ENCODE measurements at places on chromosomes 6 and 20. TPM values are rescaled to one million over a fixed set of nuclear protein-coding genes. Genes with fewer than 3 reads are reported as not detected.

NNAT gene
- not detected for total RNA-seq

LSM14B gene
- total RNA-seq = 54.4 TPM

TRAPPC3L gene
- total RNA-seq = not detected

ULBP3 gene
- 4.3 TPM for total RNA-seq

SLC12A5 gene
- 11.0 TPM for total RNA-seq

DNA sequence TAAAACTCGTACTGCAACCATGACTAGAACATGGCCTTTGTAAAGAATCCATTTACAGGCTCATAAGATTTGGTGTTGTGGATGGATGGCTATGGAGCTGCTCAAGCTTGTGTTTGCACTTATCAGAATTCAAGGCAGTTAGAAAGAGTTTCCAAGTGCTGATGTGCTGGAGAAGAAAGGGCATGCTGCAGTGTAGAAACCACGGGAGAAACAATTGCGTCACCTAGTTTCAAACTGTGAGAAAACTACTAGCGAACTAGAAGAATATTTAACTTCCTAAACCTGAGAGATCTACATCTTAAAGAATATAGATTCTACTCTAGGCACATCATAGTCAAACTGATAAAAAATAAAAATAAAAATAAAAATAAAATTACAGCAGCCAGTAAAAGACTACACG lies 116.2 kb downstream of the SGK1 start:
- no peak for DNase-seq

DNA sequence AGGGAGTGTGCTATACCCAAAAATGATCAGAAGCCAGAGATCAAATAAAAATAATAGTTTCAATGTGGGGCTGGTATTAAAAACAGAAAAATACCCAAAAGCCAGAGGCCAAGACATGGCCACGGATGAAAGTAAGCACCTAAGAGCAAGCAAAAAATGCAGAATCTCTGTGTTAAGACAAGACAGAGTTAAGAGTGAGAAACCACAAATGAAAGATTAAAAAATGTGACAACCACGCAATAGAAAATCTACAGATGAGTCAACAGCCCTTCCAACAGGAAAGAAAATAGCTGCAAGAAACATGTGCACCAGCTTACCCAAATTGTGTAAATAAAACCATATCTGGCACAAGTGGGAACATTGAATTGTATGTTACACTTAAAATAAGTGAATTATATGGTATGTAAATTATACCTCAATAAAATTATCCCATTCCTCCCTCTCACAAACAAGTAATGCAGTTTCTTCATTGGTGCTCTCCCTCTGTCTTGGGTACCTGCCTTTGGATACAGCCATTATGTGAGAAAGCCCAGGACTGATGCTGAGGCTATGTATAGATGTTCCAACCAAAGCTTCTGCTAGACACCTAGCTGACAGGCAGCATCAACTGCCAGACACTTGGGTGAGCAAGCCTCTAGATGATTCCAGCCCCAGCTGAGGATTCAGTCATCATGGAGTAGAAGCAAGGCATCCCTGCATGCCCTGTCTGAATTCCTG lies 55.3 kb upstream of the UFL1 start:
- DNase-seq = no peak

- DNase-seq = no peak
Measured at GRCh38 chr20:38804221-38804620, 1.3 kb upstream of the PPP1R16B start.

DNA sequence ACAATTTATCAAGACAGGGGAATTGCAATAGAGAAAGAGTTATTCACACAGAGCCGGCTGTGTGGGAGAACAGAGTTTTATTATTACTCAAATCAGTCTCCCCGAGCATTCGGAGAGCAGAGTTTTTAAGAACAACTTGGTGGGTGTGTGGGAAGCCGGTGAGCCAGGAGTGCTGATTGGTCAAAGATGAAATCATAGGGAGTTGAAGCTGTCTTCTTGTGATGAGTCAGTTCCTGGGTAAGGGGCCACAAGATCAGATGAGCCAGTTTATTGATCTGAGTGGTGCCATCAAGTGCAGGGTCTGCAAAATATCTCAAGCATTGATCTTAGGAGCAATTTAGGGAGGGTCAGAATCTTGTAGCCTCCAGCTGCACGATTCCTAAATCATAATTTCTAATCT lies 50.0 kb upstream of the ECI2 start:
- DNase-seq = no peak

- DNase-seq = no peak
Measured at GRCh38 chr6:148762231-148762630, 15.4 kb downstream of the UST start.

- no peak for DNase-seq
Measured at GRCh38 chr6:52299653-52300052, 15.1 kb upstream of the MCM3 start.

- no peak for DNase-seq
Measured at GRCh38 chr6:46440641-46441040, 50.6 kb downstream of the RCAN2 start.

Data from OCI-LY7 (cell line).